ENCODE measurements at places on chromosomes 6 and 20.

DNA sequence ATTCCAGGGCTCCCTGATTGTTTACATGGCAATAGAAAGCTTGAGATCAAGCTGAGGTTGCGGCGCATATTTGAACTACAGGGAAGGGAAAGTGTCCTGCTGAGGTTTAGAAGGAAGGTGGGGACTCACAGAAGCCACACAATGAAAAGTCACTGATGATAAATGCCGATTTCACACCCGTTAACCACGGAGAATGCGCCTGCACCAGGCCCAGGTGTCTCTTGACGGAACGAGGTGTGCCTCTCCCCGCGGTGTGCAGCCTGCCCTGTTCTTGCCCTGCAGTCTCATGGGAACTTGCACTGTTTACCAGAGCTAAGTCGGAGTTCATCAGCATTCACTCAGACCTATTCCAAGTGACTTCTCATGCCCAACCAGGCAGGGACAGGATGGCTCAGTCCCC is 90.3 kb downstream of the LY86 start:
- DNase-seq: no peak

GRCh38 chr20:48211238-48211637 is 426.0 kb upstream of the SULF2 start:
- no peak for DNase-seq

- no peak for DNase-seq
These were observed 353.6 kb downstream of the MAFB start for GRCh38 chr20:40335437-40335836.

DNA sequence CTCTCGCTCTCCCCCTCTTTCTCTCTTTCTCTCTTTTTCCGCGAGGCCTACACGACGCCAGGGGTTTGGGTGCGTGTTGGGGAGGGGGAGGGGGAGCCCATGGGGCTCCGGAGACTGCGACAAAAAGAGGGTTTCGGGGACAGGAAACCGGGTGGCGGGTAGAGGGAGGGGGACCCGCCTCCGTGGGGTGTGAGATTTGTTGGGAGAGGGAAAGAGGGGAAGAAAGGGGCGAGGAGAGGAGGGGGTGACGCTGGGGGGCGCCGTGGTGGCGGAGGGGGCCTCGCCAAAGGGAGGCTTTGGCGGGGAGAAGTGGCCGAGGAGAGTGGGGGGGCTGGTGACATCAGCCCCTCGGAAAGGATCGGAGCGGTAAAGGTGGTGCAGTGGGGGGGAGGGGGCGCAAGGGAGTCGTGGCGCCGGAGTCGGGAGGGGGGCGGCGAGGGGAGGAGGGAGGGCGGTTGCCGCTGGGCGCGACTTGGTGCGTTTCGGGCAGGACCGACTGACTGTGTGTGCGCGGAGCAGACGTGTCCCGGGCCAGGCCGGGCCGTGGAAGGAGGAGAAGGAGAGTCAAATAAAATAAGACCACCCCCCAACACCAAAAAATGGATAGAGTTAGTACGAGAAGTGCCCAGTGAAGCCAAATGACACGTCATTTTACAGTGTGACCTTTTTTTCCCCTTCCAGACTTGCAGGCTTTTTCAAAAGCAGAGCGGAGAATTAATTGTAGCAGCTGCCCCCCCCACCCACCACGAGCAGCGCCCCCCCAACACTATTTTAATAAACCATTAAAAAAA is 39.8 kb downstream of the GNAS start:
- peak; percentile 55 for DNase-seq

GRCh38 chr6:113220832-113221231 is 636.3 kb upstream of the MARCKS start:
- DNase-seq: no peak

- DNase-seq: no peak
These were observed 11.5 kb downstream of the SPAG4 start for GRCh38 chr20:35627121-35627520.

DNA sequence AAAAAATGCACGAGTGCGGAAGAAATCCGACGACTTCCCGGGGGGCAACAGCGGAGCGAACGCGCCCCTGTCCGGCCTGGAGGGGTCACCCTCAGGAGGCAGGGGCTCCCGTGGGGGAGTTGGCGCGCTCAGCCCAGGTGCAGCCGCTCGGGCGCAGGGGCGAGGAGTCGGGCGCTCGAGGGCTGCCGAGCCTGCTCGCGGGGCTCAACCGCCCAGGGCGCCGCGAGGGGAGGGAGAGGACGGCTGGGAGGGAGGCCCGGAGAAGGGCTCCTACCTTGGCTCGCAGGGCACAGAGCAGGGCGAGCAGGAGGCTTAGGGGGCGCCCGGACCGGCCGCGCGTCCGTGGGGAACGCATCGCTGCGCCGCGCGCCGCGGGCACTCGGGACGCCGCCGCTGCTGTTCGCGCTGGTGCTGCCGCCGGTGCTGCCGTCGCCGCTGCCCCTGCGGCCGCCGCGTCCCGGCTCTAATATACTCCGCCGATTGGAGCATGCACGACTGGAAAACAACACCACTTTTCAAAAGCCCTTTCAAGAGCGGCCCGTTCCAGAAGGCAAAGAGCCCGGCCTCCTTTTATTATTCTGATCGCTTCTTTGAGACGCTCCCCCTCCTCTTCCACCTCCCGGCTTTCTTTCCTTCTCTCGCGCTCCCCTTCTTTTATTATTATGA is 490 bp downstream of the JAG1 start:
- no peak for DNase-seq

DNA sequence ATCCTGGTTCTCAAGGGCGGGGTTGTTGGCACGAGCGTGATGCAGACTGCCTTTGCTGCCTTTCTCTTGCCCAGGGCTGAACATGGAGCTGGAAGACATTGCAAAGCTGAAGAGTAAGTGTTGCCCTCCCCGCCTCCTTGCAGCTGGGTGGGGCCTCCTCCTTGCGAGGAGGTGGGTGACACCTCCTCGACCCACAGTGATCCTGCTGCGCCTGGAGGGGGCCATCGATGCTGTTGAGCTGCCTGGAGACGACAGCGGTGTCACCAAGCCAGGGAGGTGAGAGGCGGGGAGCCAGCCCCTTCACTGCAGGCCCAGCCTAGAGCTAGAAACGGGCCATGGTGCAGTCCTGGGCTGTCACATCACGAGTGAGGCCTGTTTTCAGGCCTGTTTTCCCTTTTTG is 18.4 kb upstream of the TNFRSF6B start:
- DNase-seq: no peak

DNA sequence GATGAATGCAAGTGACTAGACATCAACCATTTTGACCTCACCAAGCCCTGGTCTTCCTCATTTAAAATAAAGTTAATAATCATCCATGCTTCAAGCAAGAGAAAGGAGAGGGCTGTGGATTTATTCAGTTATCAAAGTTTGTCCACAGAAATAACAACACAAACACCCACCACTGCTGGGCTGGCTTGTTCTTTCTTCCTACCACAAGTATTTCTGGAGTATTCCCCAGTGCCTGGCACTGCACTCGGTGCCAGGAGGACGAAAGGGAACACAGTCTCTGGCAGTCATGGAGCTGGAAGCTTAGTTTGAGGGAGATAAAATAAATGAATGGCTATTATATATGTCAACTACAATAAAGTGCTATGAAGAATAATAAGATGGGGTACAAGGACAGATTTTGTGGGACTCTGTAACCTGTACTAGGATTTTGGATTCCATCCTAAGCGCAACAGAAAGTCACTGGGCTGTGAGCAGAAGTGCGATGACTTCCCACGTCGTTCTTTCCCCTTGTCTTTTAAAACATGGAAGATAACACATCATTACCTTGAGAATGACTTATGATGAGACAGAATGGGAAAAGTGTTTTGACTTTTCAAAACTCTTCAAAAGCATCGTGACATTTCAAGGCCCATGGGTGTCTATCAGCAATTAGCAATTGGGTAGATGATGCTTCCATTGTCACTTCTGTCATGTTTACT is 74.5 kb upstream of the TRAF3IP2 start:
- no peak for DNase-seq

DNA sequence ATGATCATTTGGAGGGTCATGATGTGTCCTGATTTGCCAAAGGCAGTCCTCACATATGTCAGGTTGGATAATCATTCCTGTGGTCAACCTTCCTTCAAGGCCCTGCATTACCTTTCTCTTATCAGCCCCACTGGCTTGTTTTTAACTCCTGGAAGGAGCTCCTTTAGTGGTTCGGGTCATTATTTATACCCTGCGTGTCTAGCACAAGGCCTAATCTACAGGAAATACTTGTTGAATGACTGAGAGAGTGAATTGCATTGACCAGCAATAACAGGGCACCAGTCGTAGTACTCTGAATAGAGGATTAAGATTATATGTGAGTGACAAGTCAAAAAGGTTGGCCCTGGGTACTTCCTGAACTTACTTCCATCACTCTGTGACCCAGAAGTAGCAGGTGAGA is 4.5 kb downstream of the HIVEP2 start:
- DNase-seq: no peak

DNA sequence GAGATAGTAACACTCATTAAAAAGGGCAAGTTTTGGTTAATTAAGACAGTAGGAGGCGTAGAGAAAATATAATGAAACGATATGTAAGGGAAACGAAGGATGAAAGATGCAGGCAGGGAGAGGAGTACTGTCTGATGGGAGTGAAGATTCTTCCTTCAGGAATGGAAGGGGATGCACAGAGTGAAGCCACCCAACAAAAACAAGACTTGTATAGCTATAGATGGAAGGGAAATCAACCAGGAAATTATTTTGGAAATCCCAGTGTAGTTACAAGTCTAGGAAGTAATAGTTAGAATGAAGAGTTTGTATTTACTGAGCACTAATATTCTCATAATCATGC is 19.7 kb upstream of the HLA-DRB1 start:
- DNase-seq: no peak

GRCh38 chr20:36872852-36873251 is 3.1 kb upstream of the TLDC2 start:
- no peak for DNase-seq

- DNase-seq: no peak
These were observed 61.2 kb downstream of the GFOD1 start for GRCh38 chr6:13425943-13426931.

GRCh38 chr6:164344801-164345291 is 930.3 kb downstream of the QKI start:
- no peak for DNase-seq

- no peak for DNase-seq
These were observed 134.7 kb upstream of the IFNGR1 start for GRCh38 chr6:137353842-137354397.

- peak; percentile 10 for DNase-seq
These were observed 661 bp upstream of the HEBP2 start for GRCh38 chr6:138403324-138403800.

Measured in stimulated activated CD4-positive, alpha-beta T cell treated with anti-CD3 and anti-CD28 coated beads, TNF-alpha, amount 100 ng/mL, for 4 hours (primary cell).